Activated CD4-positive, alpha-beta memory T cell treated with anti-CD3 and anti-CD28 coated beads, Interleukin-2, amount 10 ng/mL, durations not matched to agents 7 days and 5 days (primary cell): ENCODE measurements at places on chromosomes 2 and 18. TPM values are rescaled to one million over a fixed set of nuclear protein-coding genes. Genes with fewer than 3 reads are reported as not detected.

Gene RAB27B
- total RNA-seq: 5.0 TPM

Gene BCL11A
- total RNA-seq: not detected

GRCh38 chr2:44155666-44156446 lies 12.8 kb upstream of the PPM1B start:
- DNase-seq: no peak
- no peaks in the 10 kb centered on the region for H3K27me3 ChIP-seq
- H3K36me3 ChIP-seq: no peaks in the 10 kb centered on the region
- H3K27ac ChIP-seq: no peak overlapping the region

GRCh38 chr2:142865924-142866323 lies 11.5 kb upstream of the KYNU start:
- no peak overlapping the region for H3K27ac ChIP-seq

DNA sequence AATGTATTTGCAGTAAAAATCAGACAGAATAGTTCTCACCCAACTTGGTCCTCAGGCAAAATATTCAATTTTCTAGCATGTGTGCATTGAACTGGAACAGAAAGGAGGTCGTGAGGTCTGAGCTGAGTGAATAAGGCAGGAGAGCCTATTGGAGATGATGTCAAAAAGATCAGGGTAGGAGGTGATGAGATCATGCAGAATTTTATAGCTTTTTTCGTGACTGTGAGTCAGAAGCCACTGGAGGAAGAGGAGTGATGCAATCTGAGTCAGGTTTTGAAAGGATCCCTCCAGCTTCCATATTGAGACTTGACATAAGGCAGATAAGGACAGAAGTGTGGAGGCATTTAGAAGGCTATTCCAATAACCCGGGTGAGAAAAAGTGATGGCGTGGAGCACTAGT lies 299.5 kb upstream of the SOX11 start:
- no peaks in the 10 kb centered on the region for H3K27me3 ChIP-seq
- no peak overlapping the region for H3K27ac ChIP-seq
- no peak for DNase-seq
- H3K4me3 ChIP-seq: no peak overlapping the region

GRCh38 chr2:146239392-146240135 lies 1605.3 kb upstream of the ACVR2A start:
- H3K27me3 ChIP-seq: no peaks in the 10 kb centered on the region
- no peak for DNase-seq
- no peak overlapping the region for H3K4me3 ChIP-seq
- no peaks in the 10 kb centered on the region for H3K36me3 ChIP-seq
- H3K27ac ChIP-seq: no peak overlapping the region

Gene EVA1A
- not detected for total RNA-seq

Gene ST8SIA3
- not detected for total RNA-seq

Gene FNDC4
- not detected for total RNA-seq

GRCh38 chr2:102668171-102668570 lies 48.8 kb downstream of the SLC9A2 start:
- no peaks in the 10 kb centered on the region for H3K36me3 ChIP-seq
- H3K4me1 ChIP-seq: peaks cover 6% of the 10 kb centered on the region
- peaks cover 8% of the 10 kb centered on the region for H3K27me3 ChIP-seq
- no peak overlapping the region for H3K4me3 ChIP-seq

Gene PREPL
- 20.2 TPM for total RNA-seq

GRCh38 chr2:88753833-88754584 lies 62.5 kb downstream of the RPIA start:
- H3K36me3 ChIP-seq: peaks cover 59% of the 10 kb centered on the region
- no peak overlapping the region for H3K4me3 ChIP-seq
- peak; percentile 46 for DNase-seq
- H3K27me3 ChIP-seq: no peaks in the 10 kb centered on the region

- no peak for DNase-seq
- no peak overlapping the region for H3K4me3 ChIP-seq
- no peaks in the 10 kb centered on the region for H3K36me3 ChIP-seq
- H3K27me3 ChIP-seq: no peaks in the 10 kb centered on the region
- no peak overlapping the region for H3K27ac ChIP-seq
- peaks cover 28% of the 10 kb centered on the region for H3K4me1 ChIP-seq
Measured at GRCh38 chr2:207244971-207245925, 79.5 kb upstream of the KLF7 start.

GRCh38 chr2:86695053-86695691 lies 24.9 kb upstream of the RMND5A start:
- peaks cover 10% of the 10 kb centered on the region for H3K27me3 ChIP-seq
- H3K27ac ChIP-seq: no peak overlapping the region
- H3K4me1 ChIP-seq: peaks cover 8% of the 10 kb centered on the region
- H3K36me3 ChIP-seq: peaks cover 9% of the 10 kb centered on the region
- no peak for DNase-seq

Gene MYL12A
- total RNA-seq: 1,119 TPM

GRCh38 chr18:41162781-41163180 lies 792.3 kb upstream of the PIK3C3 start:
- H3K36me3 ChIP-seq: no peaks in the 10 kb centered on the region
- no peak for DNase-seq
- H3K27me3 ChIP-seq: no peaks in the 10 kb centered on the region
- H3K4me1 ChIP-seq: no peaks in the 10 kb centered on the region
- no peak overlapping the region for H3K27ac ChIP-seq

GRCh38 chr2:227834423-227834822 lies 20.8 kb downstream of the CCL20 start:
- H3K4me3 ChIP-seq: no peak overlapping the region
- H3K27ac ChIP-seq: no peak overlapping the region
- peaks cover 7% of the 10 kb centered on the region for H3K27me3 ChIP-seq
- DNase-seq: no peak
- no peaks in the 10 kb centered on the region for H3K4me1 ChIP-seq

Gene CCDC141
- 2.6 TPM for total RNA-seq

DNA sequence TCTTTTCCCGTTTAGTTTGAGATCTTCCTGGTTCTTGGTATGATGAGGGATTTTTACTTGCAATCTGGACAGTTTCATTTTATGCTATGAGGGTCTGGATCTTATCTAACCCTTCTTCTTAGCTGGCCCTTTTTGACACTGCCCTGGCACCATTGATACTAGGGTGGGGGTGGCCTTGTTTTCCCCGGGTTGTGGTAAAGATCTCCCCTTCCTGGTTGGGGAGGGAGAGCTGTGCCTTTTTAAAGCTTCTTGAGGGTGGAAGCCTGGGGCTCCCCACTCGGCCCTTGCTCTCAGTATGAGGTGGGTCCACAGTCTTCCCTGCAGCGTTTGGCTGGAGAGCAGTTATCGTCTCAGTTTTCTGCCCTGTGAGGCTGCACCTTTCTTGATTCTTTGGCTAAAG lies 66.1 kb downstream of the ASB1 start:
- DNase-seq: no peak
- H3K27ac ChIP-seq: no peak overlapping the region
- H3K36me3 ChIP-seq: no peaks in the 10 kb centered on the region
- H3K27me3 ChIP-seq: peaks cover 5% of the 10 kb centered on the region
- no peak overlapping the region for H3K4me3 ChIP-seq
- peaks cover 34% of the 10 kb centered on the region for H3K4me1 ChIP-seq

Gene IL36A
- total RNA-seq: not detected

Gene GPR55
- total RNA-seq: 7.4 TPM
